ENCODE measurements at places on chromosomes 4 and X. TPM values are rescaled to one million over a fixed set of nuclear protein-coding genes. Genes with fewer than 3 reads are reported as not detected.

DNA sequence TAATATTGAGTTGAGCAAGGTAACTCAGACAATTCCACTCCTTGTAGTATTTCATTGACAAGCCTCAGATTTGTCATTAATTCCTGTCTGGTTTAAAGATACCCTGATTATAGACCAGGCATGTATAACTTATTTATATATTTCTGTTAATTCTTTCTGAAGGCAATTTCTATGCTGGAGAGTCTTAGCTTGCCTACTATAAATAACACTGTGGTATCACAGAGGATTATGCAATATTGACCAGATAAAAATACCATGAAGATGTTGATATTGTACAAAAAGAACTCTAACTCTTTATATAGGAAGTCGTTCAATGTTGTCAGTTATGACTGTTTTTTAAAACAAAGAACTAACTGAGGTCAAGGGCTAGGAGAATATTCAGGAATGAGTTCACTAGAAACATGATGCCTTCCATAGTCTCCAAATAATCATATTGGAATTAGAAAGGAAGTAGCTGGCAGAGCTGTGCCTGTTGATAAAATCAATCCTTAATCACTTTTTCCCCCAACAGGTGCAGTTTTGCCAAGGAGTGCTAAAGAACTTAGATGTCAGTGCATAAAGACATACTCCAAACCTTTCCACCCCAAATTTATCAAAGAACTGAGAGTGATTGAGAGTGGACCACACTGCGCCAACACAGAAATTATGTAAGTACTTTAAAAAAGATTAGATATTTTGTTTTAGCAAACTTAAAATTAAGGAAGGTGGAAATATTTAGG, 821 bp downstream of the CXCL8 start:
- DNase-seq: no peak

DNA sequence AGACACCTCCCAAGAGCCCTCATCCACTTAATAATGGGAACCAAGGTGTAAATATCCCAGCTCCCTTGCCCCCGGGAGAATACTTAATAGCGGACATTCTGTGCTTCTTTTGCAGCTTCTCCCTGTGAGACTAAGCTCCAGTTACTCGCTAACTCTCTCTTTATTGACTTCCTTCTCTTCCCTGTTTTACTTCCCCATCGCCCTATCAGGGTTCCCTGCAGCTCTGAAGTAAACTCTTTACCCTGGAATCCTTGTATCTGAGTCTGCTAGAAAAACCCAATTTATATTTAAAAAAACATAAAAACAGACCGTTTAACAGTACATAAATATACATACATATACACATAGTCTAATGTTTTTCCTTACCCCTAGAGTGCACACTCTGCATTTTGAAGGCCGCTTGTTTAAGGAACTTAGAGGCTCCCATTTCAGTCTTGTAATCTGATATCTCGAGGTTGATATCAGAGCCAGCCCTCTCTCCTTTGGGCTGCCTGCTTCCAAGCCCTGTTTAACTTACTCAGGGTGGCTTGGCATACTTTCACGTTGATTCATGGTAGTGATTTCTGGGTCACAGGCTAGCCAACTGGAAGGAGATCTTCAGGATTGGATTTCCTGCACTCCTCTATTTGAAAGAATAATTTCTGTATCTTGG, 177.4 kb upstream of the SCML1 start:
- peak; percentile 41 for DNase-seq

DNA sequence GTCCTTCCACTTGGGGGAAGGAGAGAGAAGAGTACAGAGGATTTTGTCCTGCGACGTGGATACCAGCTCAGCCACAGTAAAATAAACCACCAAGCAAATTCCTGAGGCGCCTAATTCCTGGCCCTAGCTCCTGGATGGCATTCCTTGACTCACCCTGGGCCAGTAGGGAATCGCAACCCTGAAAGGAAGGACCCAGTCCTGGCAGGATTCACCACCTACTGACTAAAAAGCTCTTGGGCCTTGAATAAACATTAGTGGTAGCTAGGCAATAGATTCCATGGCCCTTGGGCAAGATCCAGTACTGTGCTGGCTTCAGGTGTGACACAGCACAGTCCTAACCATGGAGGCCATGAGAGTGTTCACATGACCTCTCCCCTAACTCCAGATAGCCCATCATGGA, 45.6 kb downstream of the GABRA3 start:
- DNase-seq: no peak

DNA sequence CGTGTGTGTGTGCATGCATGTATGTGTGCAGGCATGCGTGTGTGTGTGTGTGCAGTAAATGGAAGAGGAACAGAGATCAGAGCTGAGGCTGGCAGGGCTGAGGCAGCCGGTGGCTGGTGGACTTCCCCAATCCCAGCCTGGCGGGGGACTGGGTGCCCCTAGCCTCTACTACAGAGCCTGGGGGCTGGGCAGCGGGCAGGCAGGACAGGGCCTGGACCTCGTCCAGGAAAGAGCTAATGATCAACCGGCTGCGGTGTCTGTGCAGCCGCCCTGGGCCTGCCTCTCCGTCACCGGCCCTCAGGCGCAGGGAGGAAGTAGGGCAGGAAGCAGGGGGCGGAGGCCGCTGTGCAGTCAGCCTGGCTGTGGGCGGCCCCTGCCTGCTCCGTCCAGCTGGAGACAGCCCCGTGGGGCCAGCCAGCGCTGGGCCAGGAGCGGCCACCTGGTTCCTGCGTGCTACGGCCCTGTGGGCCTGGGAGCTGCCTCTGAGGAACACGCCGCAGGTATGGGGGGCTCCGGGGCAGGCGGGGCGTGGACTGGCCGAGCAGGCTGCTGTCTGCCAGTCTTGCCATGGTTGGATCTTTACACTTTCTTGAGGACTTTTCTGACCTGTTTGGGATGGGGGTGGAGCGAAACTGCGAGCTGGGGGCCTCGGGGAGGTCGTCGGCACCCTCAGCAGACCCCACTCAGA, at the start of gene SH3TC1:
Gene SH3TC1, plus strand, starts transcription at position 385 of the 688 bp plus-strand sequence. CDS start 5,905 bp downstream, outside the sequence.
- peak; percentile 80 for DNase-seq

- DNase-seq: no peak
Measured at GRCh38 chrX:23828881-23829280, 45.9 kb downstream of the SAT1 start.

DNA sequence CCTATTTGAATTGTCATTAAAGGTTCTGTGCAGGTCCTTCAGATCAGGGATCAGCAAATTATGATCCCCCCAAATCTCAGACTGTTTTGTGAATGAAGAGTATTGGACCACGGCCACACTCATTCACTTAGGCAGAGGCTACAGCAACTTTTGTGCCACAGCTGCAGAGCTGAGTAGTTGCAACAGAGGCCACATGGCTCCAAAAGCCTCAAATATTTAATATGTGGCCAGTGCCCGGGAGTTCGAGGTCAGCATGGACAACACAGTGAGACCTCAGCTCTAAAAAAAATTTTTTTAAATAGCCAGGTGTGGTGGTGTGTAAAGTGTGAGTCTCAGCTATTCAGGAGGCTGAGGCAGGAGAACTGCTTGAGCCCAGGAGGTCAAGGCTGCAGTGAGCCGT, 100.7 kb downstream of the NSUN7 start:
- DNase-seq: no peak

- DNase-seq: no peak
Measured at GRCh38 chrX:154515090-154515965, 704 bp downstream of the FAM3A start.

DNA sequence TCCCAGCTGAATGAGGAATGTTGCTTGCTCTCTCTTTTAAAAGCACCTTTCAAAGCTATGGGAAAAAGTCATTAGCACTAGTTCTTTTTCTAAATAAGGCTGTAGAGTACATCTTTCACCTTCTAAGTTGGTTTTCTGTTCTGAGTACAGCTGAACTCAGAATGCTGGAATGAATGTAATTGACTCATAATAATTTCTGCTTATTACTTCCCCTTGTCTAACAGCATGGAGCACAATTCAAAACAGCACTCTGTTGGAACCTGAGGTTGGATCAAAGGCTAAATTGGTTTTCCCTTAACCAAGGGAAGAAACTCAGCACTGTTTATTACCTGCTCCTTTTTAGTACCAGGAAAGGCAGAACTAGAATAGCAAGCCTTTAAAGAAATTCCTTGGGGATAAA, 33.5 kb upstream of the CYP2U1 start:
- no peak for DNase-seq

The GAGE13 gene
- not detected for total RNA-seq

The CACNA1F gene
- total RNA-seq: 0.55 TPM
